Neural progenitor cell (in vitro differentiated cells): ENCODE measurements at places on chromosomes 2 and 18. TPM values are rescaled to one million over a fixed set of nuclear protein-coding genes. Genes with fewer than 3 reads are reported as not detected.

Gene CHST9
- total RNA-seq = 0.77 and 1.3 TPM in 2 replicates

Gene TFCP2L1
- 0.04 and 0.06 TPM in 2 replicates for total RNA-seq

Gene HOXD12
- not detected in 2 replicates for total RNA-seq

Gene SCG2
- total RNA-seq = 0.04 and 0.25 TPM in 2 replicates

Gene PSD4
- total RNA-seq = 0.02 and 0.87 TPM in 2 replicates

Gene MDH1B
- 3.7 and 3.9 TPM in 2 replicates for total RNA-seq

Gene MRPL30
- total RNA-seq = 67.9 and 110 TPM in 2 replicates

DNA sequence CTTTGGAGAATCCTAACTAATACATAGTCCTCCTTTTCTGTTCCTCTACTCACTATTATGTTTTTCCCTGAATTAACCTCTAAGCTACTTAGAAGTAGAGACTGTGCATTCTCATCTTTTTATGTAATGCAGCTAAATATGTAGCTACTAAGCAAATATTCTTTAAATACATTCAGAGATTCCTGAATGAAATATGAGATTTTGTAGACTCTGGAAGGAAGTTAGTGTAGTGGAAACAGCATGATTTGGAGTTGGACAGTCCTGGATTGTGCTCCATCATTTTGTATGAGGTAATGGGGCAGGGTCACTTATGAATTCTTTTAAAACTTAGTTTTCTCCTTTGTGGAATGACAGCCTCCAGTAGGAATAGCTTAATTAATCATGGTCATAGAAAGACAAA lies 24.7 kb upstream of the NT5C1B start:
- H3K27me3 ChIP-seq = no peaks in the 10 kb centered on the region
- H3K36me3 ChIP-seq = no peaks in the 10 kb centered on the region
- no peak overlapping the region for H3K27ac ChIP-seq
- DNase-seq = no peak
- H3K4me1 ChIP-seq = no peaks in the 10 kb centered on the region

- no peak overlapping the region for H3K27ac ChIP-seq
- H3K36me3 ChIP-seq = no peaks in the 10 kb centered on the region
- DNase-seq = no peak
- H3K27me3 ChIP-seq = no peaks in the 10 kb centered on the region
- no peaks in the 10 kb centered on the region for H3K4me1 ChIP-seq
These were observed 1069.3 kb upstream of the CNTNAP5 start for GRCh38 chr2:122955776-122956175.

- H3K4me3 ChIP-seq = no peak overlapping the region
- H3K36me3 ChIP-seq = no peaks in the 10 kb centered on the region
- peaks cover 32% of the 10 kb centered on the region for H3K27me3 ChIP-seq
- no peak for DNase-seq
- no peaks in the 10 kb centered on the region for H3K4me1 ChIP-seq
- H3K27ac ChIP-seq = no peak overlapping the region
These were observed 5.8 kb upstream of the PRELID3A start for GRCh38 chr18:12401881-12402280.

GRCh38 chr2:98496750-98497493 lies 52.3 kb downstream of the INPP4A start:
- no peaks in the 10 kb centered on the region for H3K27me3 ChIP-seq
- H3K36me3 ChIP-seq = no peaks in the 10 kb centered on the region
- no peak overlapping the region for H3K27ac ChIP-seq
- no peaks in the 10 kb centered on the region for H3K4me1 ChIP-seq

GRCh38 chr2:7809640-7810039 lies 872.2 kb upstream of the ID2 start:
- no peak overlapping the region for H3K27ac ChIP-seq
- H3K4me1 ChIP-seq = no peaks in the 10 kb centered on the region
- H3K36me3 ChIP-seq = no peaks in the 10 kb centered on the region
- no peak for DNase-seq

- H3K27me3 ChIP-seq = peaks cover 48% of the 10 kb centered on the region
- no peak overlapping the region for H3K27ac ChIP-seq
- no peaks in the 10 kb centered on the region for H3K36me3 ChIP-seq
- no peak for DNase-seq
These were observed 38.7 kb downstream of the PXDN start for GRCh38 chr2:1705557-1706076.

- no peaks in the 10 kb centered on the region for H3K4me1 ChIP-seq
- no peak overlapping the region for H3K4me3 ChIP-seq
- H3K27me3 ChIP-seq = no peaks in the 10 kb centered on the region
- DNase-seq = no peak
These were observed 72.7 kb downstream of the MAP2 start for GRCh38 chr2:209496586-209496982.
